Stimulated activated naive CD8-positive, alpha-beta T cell treated with anti-CD3 and anti-CD28 coated beads, Interleukin-15, amount 100 ng/mL, for 72 hours (primary cell): ENCODE measurements at places on chromosomes 2 and 18.

DNA sequence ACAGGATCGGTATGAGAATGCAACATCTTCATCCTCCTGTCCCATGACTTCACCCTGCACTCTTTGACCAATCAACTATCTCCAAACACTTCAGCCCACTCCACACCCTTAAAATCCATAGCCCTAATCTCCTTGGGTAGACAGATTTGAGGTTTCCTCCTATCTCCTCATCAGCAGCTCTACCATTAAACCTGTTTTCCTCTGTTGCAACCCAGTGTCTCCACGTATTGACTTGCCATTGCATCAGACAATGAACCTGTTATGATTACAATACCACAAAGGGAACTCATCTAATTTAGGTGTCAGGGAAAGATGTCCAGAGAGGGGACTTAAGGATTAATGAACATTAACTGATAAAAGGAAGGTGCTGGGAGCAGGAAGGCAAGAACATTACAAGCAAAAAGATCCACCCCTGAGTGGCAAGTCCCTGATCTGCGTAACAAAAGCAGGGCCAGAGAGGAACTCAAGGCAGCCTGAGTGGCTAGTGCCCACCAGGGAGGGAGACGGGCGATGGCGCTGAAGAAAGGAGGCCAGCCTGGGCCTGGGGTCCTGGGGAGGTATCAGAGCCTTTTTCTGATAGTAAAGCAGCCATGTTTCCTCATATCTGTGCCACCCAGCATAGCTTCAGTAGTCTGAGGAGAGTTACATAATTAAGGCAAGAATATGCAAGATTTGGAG is 44.6 kb downstream of the AKAIN1 start:
- no peak for DNase-seq

- DNase-seq: no peak
Measured at GRCh38 chr18:377088-377487, 109.2 kb upstream of the THOC1 start.

DNA sequence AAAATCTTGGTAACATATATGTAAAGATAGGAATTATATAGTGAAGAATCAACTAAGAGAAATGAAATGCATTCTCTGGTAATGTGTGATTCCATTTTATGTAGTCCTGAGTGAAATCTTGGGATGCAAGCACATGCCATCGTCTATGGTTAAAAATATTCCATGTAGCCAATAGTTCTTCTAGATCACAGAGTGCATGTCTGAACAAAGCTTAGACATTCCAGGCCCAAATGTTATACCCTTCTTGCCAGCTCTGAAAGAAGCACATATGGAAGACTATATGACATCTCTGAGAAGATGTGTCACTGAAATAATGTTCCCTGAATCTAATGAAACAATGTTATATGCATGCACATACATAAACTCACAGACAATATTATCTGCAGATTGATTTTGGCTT is 92.3 kb upstream of the TFPI start:
- no peak for DNase-seq

GRCh38 chr2:101559551-101559950 is 84.6 kb upstream of the RFX8 start:
- no peak for DNase-seq

- DNase-seq: no peak
Measured at GRCh38 chr2:206557321-206557720, 85.0 kb upstream of the FAM237A start.

DNA sequence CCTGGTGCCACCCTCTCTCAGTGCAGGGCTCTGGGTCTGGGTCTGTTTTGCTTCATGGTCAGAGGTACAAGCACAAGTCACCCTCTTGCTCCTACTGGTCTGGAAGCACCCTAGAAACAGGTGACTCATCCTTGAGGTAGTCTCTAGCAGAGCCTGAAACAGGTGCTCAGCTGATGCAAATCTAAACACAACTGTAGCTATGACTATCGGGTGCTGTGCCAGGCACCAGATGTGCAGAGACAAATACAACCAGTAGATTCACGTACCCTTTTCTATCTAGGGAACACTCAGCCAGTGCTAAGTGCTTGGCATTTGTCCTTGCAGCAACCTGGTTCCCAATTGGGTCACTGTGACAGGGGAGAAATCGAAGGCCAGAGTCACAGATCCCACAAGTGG is 140.9 kb upstream of the MYCN start:
- DNase-seq: no peak

DNA sequence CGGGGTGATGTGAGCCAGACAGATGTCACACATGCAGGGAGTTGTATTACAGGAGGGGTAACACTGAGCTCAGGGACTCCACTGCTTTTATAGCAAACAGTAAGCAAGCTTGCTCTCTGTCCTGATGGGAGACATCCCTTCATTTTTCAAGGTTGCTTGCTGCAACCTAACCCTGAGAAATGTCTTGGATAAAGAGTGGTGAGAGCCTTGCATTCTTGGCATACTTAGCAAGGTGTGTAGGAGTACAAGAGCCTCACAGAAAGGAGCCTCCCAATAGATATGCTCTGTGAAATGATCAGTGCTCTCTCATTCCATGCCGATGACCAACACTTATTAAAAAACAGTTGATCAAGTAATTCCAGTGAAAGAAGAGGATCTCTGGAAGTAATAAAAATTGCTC is 8.1 kb downstream of the PFN4 start:
- no peak for DNase-seq

DNA sequence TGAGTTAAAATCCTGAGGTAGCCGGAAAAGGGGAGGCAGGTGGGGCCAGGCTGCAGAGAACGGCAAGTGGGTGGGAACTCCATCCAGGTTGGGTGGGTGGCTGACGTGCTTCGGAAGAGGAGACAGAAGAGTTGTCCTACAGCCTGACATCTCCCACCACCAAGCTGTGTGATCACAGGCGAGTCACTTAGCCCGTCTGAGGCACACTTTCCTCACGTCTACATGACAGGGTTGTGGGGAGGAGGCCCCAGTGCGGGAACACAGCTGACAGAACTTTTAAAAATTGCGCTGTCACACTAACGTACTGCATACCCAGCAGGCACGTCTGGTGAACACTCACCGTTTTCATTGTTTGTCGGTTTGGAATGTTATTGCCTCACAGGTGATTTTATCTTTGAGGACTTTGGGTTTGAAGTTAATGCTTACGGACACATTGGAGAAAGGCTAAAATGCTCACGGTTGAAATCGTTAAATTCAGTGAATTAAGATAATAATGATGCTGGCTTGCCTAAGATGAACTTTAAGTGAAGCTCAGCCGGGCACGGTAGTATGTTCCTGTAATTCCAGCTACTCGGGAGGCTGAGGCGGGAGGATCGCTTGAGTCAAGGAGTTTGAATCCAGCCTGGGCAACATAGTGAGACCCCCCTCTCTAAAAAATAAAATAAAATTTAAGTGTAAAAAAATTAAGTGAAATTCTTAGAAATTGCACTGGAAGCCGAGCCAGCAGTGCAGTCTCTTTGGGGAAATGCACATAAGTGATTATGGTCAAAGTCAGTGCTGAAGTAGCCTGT is 8.9 kb downstream of the EMILIN2 start:
- no peak for DNase-seq

DNA sequence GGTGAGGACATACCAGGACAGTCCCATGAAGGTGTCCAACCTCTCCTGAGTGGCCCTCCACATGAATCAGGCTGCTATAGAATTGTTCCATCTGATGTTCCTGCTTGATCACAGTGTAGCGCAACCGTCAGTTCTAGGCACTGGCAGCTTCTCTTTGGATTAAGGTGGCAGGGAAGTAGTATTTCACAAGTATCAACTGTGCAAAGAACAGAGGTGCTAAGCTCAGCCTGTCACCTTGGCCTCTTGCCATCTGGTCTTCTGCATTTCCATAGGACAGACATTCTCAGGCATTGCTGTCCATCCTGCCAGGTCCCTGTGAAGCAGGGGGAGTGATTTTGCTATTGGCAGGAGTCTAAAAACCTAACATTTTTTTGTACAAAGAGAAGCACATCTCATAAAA is 182.2 kb upstream of the EPAS1 start:
- DNase-seq: no peak

DNA sequence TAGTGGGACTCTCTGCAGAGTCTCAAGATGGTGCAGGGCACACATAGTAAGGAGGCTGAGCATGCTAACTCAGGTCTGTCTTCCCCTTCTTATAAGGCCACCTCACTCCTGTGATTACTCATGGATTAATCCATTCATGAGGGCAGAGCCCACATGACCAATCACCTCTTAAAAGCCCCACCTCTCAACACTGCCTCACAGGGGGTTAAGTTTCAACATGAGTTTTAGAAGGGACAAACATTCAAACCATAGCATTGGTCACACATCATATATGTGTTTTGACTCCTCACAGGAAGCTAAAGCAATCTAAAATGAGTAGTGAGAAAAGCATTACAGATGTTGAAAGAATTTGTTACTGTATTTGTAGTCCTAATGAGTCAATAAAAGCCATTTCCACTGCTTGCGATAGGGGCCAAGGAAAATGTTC is 57.5 kb downstream of the DTNA start:
- DNase-seq: no peak

- no peak for DNase-seq
Measured at GRCh38 chr2:238853218-238853617, 5.3 kb downstream of the TWIST2 start.

DNA sequence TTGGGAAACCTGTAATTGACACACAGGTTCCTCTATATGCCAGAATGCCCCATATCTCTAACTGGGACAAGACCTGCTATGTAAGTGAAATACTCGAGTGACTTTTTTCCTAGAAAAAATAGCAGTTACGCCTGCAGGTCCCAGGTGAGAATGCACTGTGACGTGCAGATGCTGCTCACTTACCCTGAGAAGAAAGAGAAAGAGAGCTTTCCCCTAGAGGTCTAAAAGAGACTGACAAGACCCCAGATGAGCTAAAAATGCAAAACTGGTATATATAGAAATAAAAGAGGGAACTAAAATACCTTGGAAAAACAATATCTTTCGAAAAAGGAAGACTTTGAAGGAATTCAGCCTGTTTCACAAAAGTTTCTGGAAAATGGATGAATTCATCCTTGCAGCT is 383.0 kb upstream of the DCC start:
- no peak for DNase-seq

DNA sequence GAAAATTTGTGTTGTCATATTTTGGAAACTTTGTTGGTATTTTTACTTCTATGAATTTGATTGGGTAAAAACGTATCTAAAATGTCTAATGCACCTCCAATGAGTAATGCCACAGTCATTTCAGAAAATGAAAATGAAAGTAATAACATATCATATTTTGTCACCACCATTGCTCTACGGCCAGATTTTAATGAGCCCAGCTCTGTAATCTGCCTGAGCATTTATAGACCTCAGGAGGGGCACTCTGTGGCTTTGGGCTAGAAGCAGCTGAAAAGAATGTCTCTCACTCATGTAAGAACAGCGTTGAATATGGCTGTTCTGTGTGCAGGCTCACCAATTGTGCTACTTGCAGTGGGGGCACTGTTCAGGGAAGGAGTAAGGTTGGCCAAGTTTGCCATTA is 32.7 kb upstream of the ABCA12 start:
- DNase-seq: peak; percentile 4

GRCh38 chr2:122174061-122174460 is 418.6 kb downstream of the TSN start:
- no peak for DNase-seq

GRCh38 chr2:20687260-20687832 is 20.4 kb downstream of the GDF7 start:
- no peak for DNase-seq

- no peak for DNase-seq
Measured at GRCh38 chr18:21316296-21316695, 74.3 kb downstream of the GREB1L start.

DNA sequence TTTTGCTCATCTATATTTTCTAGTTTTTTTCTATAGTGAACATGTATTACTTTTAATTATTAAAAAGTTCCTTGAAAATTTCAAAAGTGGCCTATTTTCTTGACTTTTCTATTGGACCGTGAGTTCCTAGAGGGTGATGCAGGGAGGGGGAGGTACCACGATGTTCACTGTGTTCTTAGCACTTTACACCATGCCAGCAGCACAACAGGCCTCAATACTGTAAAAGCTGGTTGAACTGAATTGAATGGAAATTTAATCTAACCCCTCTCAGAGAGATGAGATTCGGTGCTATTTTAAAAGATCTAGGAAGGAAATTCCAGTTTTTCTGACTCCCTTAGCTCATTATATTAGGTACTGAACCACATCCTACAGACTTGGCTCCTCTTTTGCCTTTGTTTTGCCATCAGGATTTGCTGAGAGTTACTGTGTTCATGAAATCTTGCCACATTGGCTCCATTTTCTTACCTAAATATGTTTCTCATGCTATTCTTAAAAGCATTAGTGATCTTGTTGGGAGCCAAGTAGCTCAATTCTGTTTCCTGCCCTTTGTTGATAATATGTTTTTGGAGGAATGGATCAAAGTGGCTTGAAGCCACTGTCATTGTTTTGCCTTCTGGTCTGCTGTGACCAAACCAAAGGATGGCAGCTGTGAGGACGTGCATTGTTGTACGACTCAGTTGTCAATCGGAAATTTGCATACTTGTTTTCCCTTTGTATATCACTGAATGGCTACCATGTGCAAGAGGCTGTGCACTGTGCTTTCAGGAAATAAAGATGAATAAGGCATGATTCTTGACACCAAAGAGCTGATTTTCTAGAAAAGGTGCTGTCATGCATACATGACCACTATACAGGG is 25.3 kb downstream of the MYO1B start:
- DNase-seq: no peak

DNA sequence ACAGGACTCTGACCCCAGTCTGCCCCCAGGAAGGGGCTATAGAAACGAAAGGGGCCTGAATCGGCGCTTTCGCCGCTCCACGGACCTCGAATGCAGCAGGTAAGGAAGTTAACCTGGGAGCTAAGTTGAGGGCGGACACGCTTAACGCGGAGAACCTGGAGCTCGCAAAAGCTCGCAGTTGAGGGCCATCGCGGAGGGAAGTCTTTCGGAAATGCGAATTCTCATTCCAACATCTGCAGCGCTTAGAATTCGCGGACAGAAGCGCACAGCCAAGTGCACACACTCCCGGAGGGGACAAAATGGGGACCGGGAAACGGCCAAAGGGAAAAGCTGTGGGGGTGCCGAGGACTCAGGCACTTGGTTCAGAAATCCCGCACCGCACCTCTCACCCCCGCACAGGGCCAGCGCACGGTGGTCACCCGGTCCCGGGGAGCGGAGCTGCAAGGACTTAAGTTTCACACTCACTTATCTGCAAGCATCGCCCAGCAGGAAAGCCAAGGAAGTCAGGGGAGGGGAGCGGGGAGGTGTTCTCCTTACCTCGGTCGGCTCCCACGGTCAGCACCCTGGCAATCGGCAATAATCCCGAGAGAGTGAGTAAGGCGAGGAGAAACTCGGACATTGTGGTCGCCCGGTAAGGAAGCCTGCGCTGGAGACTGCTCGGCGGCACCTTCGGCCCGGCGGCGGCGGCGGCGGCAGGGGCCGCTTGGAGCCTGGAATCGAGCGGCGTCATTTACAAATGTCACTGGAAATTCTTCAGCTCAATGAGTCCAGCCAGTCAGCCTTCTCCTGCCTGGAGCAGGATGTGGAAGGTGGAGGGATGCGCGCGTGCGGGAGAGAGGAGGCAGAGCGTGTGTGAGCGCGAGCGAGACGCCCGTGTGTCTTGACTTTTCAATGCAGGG is 456 bp downstream of the LRP1B start:
- DNase-seq: no peak
